ENCODE measurements at places on chromosomes 5 and 9. TPM values are rescaled to one million over a fixed set of nuclear protein-coding genes. Genes with fewer than 3 reads are reported as not detected.

KIF24 gene
- polyA plus RNA-seq, result not detected

TSLP gene
- not detected for polyA plus RNA-seq

DNA sequence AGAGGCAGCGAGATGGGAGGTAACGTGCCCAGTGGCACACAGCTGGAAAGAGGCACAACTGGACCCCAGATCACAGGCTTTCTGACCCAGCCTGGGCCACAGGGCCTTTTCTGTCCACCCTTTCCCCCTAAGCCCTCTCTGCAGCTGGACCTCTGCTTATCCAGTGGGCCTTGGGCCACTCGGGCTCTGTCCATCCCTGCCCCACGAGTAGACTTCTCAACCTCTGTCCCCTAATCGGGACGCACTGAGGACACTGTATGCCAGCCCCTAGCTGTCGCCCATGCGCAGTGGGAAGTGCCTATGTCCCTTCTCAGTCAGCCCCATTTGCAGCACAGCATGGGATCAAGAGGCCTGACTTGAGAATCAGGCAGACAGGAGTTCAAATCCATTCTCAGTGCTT, 65.6 kb upstream of the NEURL1B start:
- H3K27ac ChIP-seq, result no peak overlapping the region
- no peak for DNase-seq
- H3K4me3 ChIP-seq, result no peak overlapping the region
- peaks cover 2% of the 10 kb centered on the region for H3K27me3 ChIP-seq

DNA sequence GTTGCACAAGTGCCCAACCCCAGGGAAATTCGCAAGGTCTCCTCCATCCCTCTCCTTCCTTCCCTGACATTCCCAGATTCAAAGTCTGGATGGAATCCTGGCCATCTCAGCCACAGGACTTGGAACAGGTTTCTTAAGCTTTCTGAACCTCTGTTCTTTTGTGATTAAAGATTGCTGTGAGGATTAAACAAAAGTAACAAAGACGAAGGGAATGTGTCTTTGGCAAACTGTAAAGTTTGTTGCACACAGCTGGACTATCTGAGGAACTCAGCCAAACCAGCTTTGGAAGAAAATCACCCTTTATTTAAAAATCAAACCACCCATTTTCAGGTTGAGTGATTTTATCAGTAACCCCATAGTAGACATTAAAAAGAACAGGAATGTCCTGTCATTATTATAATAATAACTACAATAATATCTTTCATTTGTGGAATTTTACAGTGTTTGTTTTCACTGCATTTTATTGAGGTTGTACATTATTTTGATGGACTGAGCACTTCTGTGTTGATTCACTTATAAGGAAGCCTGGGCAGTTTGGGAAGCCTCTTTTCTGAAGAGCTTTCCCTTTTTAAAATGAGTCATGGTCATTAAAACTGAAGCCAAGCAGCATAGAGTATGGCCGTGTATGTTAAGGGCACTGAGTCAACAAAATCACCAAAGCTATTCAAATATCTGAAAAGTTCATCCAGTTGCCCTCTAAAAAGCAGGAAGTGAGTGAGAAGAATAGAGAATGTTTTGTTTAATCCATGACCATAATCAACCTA, 310.2 kb downstream of the AGTPBP1 start:
- H3K4me3 ChIP-seq, result no peak overlapping the region
- no peaks in the 10 kb centered on the region for H3K27me3 ChIP-seq
- DNase-seq, result no peak

DNA sequence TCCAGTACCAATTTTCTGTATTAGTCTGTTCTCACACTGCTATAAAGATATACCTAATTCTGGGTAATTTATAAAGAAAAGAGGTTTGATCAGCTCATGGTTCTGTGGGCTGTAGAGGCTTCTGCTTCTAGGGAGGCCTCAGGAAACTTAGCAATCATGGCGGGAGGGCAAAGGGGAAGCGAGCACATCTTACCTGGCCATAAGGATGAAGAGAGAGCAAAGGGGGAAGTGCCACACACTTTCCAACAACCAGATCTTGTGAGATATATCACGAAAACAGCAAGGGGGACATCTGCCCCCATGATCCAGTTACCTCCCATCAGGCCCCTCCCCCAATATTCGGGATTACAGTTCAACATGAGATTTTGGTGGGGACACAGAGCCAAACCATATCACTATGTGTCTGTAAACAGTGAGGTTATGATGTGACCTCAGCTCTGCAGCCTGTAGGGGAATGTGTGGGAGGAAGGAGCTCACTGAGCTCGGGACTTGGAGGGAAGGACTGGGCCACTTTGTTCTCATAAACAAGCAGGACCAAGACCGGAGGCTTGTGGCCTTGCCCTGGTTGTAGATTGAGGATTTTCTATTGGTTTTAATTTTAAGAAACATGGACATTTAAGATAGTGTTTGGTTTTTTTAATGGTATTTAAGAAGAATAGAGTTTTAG, 85.2 kb downstream of the EHMT1 start:
- H3K4me1 ChIP-seq, result peaks cover 83% of the 10 kb centered on the region
- no peak overlapping the region for H3K27ac ChIP-seq
- H3K4me3 ChIP-seq, result peak overlapping the region; percentile 41
- H3K36me3 ChIP-seq, result peaks cover 8% of the 10 kb centered on the region
- no peak for DNase-seq
- no peaks in the 10 kb centered on the region for H3K27me3 ChIP-seq

DNA sequence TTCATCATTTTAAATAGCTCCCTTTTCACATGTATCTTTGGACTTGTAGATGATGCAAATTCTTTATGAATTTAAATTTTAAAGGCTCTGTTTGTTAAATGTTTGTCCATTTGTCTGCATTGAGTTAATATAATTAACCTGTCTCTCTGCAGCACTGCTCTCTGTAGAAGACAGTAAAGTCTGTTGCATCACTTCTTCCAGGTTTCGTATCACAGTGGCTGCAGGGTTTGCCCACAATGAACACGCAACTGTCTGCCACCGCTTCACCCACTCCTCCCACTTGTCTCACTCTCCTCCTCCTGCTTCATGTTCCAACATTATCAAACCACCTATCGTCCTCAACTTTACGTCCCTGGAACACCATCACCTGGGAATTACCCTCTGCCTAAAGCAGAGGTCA, 231.3 kb upstream of the SLC30A5 start:
- H3K4me1 ChIP-seq, result no peaks in the 10 kb centered on the region
- H3K4me3 ChIP-seq, result no peak overlapping the region
- H3K36me3 ChIP-seq, result no peaks in the 10 kb centered on the region
- peaks cover 3% of the 10 kb centered on the region for H3K27me3 ChIP-seq
- no peak for DNase-seq

Measured in immature natural killer cell (primary cell).